ENCODE measurements at places on chromosomes 5 and 9.
A peak's percentile ranks its signal among the peaks of the same experiment; 100 is the strongest.

DNA sequence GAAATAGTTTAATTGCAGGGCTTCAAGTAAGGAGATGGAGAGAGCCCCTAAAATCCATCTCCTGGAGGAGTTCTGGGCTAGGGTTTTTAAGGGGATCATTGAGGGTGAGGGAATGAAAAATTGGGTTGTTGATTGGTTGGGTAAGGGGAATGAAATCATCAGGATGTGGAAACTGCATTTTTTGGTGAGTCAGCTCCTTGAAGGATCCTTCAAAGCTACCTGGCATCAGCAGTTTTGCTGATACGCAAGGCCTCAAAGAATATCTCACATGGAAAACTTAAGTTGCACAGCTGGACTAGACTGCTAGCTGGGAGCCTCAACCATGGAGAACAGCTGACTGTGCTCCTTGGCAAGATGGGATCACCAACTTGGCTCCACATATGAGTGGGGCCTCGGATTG lies 136.7 kb downstream of the FGF10 start:
- DNase-seq = no peak

- no peak for DNase-seq
Observed at GRCh38 chr9:136222906-136223285, 18.0 kb upstream of the LHX3 start.

- no peak for DNase-seq
Observed at GRCh38 chr5:131647048-131647769, 12.2 kb upstream of the RAPGEF6 start.

- no peak for DNase-seq
Observed at GRCh38 chr9:107883496-107884124, 394.0 kb upstream of the KLF4 start.

DNA sequence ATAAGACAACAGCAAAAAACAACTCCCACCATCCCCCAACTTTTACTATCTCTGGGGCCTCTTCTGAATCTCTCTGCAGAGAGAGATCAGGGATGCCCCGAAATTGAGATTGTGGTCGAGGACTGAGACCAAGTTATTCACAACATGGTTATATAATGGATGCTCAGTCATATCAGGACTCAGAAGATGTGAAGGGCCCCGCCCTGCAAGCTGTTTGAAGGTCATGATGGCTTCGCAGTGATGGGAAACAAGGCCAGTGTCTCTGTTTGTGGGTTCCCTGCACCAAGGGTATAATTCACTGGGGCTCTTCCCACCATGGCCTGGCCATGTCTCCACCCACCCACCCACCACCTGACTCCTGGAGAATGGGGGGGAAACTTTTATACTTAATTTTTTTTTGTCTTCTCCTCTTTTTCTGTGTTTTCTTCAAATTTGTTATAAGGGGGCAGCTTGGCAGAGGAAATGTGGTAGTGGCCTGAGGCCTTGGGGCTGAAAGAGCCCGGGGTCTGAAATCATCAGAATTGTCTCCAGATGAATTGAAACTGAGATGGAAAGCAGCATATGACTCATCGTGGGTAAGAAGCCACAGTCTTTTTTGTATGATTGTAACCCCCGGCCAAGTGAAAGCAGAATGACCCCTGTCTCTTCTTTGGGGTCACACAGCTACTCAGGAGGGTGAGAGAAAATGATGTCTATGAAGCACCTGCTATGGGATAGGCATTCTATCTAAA lies 15.0 kb upstream of the TEX48 start:
- no peak for DNase-seq

GRCh38 chr9:108478431-108479332 lies 377.1 kb downstream of the ACTL7B start:
- DNase-seq = peak; percentile 42

- DNase-seq = no peak
Observed at GRCh38 chr5:32314658-32315057, 1.9 kb upstream of the MTMR12 start.

GRCh38 chr5:172758077-172758833 lies 12.7 kb downstream of the DUSP1 start:
- peak; percentile 88 for DNase-seq

DNA sequence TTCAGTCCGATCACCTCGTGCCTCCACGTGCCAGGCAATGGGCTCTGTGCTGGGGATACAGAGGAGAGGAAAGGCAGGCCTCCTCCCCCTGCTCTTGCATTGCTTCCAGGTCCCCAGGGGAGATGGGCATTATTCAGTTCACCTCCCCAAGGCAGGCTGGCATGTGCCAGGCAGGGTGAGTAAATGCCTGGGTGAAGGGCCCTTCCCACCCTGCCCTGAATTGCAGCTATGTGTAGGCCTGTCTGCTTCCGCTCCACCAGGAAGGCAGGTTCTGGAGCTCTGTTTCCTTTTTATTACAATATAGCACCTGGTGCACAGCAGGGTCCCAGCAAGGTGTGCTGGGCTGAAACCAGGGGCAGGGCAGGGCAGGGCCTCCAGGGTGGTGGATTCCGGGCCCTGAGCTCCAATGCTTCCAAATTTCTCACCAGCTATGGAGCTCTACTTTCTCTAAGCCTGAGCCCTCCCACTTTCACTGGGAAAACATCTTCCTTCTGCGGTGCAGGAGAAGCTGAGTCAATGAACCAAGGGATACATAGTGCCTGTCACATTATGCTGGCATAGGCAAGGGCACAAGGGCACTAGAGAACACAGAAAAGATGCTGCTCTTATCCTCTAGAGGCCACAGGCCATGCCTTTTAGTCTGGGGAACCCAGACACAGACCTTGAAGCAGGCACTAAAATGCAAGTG lies 42.0 kb downstream of the SHB start:
- DNase-seq = no peak

GRCh38 chr5:178304016-178304415 lies 71.4 kb upstream of the PHYKPL start:
- DNase-seq = no peak

- no peak for DNase-seq
Observed at GRCh38 chr5:53090229-53090628, 19.3 kb downstream of the MOCS2 start.

GRCh38 chr5:56078278-56079156 lies 83.8 kb upstream of the IL6ST start:
- no peak for DNase-seq
